Activated CD4-positive, alpha-beta memory T cell treated with anti-CD3 and anti-CD28 coated beads for 36 hours (primary cell): ENCODE measurements at places on chromosomes 16 and 17.
A peak's percentile ranks its signal among the peaks of the same experiment; 100 is the strongest.

- no peak for DNase-seq
These were observed 6.4 kb downstream of the CBLN1 start for GRCh38 chr16:49275050-49275730.

DNA sequence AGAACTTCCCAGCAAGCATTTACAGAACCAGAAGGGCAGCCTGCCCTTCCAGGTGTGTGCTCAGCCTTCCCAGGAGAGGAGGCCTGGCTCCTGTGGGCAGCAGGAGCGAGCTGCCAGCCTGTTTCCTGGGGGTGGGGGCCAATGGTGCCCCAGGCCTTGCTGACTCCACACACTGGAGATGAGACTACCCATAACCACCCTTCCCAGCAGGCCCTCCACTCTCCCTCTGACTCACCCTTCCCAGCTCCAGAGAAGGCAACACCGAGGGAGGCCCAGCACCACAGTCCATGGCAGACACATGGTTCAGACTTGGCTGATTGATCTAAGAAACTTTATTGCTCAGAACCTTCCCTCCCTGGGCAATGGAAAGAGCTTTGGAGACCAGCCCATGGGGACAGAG, 1.8 kb upstream of the PRSS53 start:
- no peak for DNase-seq

- no peak for DNase-seq
These were observed 13.0 kb downstream of the KATNB1 start for GRCh38 chr16:57748596-57748995.

GRCh38 chr17:51184124-51184523, 17.9 kb downstream of the NME2 start:
- DNase-seq: no peak

DNA sequence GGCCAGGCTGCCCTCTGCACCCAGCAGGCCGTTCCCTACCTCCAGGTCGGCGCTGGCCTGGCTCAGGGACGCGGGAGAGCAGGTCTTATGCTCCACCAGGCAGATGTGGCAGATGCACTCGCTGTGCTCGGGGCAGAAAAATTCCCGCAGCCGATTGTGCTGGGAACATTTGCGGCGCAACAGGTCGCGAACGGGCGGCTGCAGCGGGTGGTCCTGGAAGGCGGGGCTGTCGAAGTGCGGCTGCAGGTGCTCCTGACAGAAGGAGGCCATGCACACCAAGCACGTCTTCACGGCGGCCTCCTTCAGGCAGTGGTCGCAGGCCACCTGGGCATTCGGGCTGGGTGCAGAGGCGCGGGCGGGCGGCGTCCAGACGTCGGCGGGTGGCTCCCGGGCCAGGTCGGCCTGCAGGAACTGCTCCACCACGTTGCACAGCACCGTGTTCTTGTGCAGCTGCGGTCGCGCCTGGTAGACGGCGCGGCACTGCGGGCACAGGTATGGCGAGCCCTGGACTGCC, 439 bp downstream of the TRIM25 start:
- no peak for DNase-seq

DNA sequence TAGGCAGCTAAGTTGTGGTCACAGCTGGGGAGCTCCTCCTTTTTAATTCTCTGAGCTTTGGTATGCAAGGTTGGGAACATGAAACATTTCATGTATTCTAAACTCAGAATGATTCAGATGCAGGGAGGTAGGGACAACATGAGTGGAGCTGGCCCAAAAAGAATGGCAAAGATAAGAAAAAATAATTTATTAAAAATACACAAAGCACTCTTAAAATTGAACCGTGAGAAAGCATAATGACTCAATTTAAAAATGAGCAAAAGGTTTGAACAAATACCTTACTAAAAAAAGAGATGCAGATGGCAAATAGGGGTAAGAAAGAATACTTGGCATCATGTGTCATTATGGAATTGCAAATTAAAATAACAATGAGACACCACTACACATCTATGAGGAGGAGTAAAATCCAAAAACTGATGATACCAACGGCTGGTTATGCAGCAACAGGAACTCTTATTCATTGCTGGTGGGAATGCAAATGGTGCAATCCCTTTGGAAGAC, 175.6 kb upstream of the IRX3 start:
- no peak for DNase-seq

GRCh38 chr16:85200471-85201278, 88.4 kb upstream of the CIBAR2 start:
- no peak for DNase-seq

- peak; percentile 64 for DNase-seq
These were observed 57.8 kb upstream of the TEX2 start for GRCh38 chr17:64320613-64321553.

GRCh38 chr16:4693956-4694641, 737 bp downstream of the NUDT16L1 start:
- DNase-seq: peak; percentile 55

DNA sequence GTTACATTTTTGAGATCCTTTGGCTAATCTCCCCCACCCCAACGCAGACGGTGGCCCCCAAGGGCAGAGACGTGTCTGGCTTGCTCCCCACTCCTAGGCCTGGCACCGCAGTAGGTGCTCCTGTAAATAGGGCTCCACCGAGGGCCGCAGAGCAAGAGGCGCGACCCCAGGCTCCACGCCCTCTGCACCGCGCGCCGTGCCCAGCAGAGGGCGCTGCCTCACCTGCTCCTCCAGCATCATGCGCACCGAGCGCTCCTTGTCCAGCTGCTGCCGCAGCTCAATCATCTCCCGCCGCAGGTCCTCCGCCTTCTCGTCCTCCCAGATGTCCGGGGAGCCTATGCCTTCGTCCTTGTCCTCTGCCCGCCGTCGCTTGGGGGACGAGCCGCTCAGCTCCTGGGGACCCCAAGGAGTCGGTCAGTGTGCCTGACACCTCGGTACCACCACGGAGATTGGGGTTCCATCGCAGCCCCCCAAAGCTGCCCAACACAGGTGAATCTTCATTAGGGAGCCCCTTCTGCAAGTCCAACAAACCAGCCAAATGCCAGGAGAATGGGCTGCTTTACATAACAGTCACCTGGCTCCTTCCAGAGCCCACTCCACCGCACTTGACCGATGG, 11.2 kb downstream of the TFAP4 start:
- peak; percentile 59 for DNase-seq

DNA sequence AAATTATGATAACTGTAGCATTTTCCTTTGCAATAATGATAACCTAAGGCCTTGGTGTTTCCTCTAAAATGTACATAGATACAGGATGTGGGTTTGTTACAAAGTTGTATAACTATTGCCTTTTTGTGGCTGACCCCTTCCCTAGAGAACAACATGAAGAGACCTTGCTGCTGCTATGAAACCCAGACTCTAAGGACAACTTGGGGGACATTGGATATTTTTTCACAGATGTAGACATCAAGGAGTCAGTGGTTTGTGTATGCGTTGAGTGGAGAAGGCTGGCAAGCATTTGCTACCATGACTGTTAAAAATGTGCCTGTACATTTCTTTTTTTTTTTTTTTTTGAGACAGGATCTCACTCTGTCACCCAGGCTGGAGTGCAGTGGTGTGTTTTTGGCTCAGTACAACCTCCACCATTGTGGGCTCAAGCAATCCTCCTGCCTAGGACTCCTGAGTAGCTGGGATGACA, 12.3 kb downstream of the HMOX2 start:
- no peak for DNase-seq

GRCh38 chr17:44778656-44779210, 19.9 kb downstream of the ADAM11 start:
- no peak for DNase-seq

GRCh38 chr16:65576631-65577030, 454.8 kb upstream of the CDH11 start:
- DNase-seq: no peak

DNA sequence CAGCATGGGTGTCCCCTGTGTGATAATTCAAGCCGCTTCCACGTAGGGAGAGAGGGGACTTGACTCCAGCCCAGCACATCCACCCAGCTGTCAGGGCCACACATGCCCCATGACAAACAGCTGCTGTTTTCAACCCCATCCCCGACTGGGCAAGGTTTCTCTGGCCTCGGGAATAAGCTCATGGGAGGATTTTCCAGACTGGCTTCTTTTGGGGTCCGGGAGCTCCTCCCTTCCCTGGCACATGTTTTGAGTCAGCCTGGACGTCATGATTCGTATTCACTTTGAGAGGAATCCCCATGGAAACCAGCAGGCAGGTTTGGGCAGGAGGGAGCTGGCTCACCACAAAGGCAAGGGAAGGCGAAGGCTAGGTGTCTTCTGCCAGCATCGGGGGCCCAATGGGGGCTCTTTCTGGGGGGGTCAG, 156.4 kb downstream of the CMIP start:
- no peak for DNase-seq

GRCh38 chr17:17416007-17416399, 60.8 kb upstream of the MED9 start:
- DNase-seq: peak; percentile 51

- no peak for DNase-seq
These were observed 324.6 kb upstream of the CDH5 start for GRCh38 chr16:66041907-66042306.

DNA sequence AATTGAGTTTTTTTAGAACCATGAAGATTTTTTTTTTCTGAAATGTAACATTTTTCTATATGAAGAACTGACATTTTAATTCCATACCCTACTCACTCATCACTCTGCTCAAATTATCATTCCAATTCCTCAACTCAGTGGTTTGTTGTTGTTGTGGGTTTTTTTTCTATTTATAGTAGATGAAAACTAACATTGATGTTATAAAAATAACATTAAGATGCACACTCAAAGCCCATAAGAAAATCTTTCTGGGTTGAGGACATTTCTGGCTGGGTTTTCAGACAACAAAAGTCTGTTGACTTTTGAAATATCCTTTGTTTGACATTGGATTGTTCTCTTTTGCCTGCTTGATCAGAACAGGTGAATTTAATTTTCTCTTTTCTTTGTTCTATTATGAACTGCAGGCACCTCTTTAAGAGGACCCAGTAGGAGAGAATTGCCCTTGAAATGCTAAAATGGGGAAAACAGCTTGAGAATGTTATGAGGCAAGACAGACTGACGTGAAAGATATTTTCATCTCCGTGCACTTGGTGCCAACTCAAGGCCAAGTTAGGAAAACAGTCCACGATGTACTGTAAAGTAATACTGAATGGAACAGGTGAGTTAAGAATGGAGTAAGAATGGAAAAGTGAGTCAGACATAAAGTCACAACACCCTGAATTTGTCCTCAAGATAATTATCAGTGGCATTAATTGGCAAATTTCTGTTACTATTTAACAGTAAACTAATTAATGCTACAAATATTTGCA, 16.1 kb upstream of the ABCA5 start:
- no peak for DNase-seq

- peak; percentile 41 for DNase-seq
These were observed 774 bp downstream of the ENGASE start for GRCh38 chr17:79075446-79075750.

DNA sequence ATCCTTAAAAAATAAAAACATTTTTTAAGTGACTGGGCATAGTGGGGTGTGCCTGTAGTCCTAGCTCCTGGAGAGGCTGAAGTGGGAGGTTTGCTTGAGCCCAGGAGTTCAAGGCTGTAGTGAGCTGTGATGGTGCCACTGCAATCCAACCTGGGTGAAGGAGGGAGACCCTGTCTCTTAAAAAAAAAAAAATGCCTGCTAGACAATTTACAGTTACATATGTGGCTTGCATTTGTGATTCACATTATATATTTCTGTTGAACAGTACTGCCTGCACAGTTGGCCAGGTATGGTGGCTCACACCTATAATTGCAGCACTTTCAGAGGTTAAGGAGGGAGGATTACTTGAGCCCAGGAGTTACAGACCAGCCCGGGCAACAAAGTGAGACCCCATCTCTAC, 23.4 kb downstream of the CBFB start:
- DNase-seq: peak; percentile 27

DNA sequence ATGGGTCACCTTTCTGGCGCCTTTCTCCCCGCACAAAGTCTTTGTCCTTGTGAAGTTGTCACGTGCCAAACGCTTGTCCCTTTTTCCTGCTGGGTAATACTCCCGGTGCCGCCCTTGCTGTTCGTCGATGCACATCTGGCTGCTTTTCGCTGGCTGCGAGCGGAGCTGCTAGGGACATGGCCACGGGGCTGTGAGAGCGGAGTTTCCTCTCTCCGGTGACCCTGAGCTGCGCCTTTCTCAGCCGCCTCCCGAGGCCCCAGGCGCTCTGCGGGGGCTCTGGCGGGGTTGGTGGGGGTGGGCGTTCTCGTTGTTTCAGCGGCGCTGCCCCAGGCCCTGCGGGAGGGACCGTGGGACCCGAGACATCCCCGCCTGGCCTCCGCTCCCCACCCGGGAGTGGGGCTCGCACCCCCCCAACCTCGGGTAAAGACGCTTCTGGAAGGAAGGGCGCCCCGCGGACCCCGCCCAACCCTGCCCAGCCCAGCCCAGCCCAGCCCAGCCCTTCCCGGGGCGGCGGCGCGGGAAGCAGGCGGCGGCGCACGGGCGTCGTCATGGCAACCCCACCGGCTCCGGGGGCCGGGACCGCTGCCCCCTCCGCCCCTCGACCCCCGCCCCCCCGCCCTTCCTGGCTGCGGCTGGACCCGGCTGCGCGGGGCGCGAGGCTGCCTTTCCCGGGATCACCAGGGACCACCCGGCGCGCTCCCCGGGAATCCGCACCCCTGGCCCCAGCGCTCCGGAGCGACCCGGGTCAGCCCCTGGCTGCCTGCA, 12.3 kb downstream of the CHMP6 start:
- DNase-seq: no peak
